ENCODE measurements at places on chromosomes 2 and 18.

GRCh38 chr18:71743634-71744033, 800.5 kb downstream of the CBLN2 start:
- DNase-seq: no peak

GRCh38 chr2:240227538-240228428, 87.3 kb upstream of the OTOS start:
- no peak for DNase-seq

- DNase-seq: no peak
Measured at GRCh38 chr2:127606625-127607398, 39.1 kb upstream of the GPR17 start.

DNA sequence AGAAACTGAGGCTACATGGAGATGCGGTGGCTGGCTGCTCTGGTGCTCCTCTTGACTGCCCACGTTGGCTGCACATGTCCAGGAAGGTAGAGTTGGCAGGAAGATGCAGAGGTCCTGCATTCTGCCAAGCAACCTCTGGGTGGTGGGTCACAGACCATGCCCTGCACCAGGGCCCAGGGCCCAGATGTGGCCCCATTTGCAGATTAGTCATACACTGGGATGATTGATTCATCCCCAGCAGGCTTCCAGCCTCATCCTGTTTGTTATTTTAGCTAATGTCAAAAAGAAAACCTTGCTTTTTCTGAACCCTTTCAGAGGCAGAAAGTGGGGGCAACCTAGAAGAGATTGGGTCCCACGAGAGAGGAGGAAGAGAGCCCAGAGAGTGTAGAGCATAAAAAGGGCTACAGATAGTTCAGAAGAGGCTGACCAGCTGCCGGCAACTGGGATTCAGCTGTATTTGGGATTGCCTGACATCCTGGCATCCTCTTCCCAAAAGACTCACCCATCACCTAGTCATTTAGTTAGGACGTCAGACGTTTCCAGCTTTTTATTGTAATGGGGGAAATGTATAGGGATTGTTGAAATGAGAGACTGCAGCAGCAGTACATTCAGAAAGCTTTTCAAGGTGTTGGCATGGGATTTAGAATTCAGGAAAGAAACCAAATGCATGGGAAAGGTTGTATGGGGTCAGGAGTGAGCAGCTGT, 101.9 kb downstream of the CTIF start:
- DNase-seq: no peak

GRCh38 chr2:1226766-1227165, 186.5 kb upstream of the TPO start:
- DNase-seq: no peak

DNA sequence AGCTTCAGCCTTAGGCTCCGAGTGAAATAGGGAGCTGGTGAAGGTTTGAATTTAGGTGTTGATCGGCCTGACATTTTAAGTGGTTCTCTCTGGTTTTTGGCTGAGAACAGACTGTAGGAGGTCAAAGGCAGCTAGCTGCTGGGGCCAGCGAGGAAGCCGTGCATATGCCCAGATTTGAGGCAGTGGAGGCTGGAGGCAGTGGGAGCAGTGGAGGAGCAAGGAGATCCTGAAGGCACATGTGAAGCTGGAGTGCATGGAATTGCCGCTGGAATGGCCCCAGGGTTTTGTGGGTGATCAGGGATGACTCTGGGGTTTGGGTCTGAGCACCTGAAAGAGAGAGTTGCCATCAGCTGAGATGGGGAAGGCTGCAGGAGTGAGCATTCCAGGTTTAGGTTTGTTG, 25.1 kb downstream of the STEAP3 start:
- DNase-seq: no peak

GRCh38 chr2:189336276-189336975, 104.8 kb upstream of the WDR75 start:
- DNase-seq: no peak

- no peak for DNase-seq
Measured at GRCh38 chr2:237456200-237456843, 30.7 kb upstream of the MLPH start.

GRCh38 chr2:47519604-47520301, 116.8 kb downstream of the MSH2 start:
- no peak for DNase-seq

DNA sequence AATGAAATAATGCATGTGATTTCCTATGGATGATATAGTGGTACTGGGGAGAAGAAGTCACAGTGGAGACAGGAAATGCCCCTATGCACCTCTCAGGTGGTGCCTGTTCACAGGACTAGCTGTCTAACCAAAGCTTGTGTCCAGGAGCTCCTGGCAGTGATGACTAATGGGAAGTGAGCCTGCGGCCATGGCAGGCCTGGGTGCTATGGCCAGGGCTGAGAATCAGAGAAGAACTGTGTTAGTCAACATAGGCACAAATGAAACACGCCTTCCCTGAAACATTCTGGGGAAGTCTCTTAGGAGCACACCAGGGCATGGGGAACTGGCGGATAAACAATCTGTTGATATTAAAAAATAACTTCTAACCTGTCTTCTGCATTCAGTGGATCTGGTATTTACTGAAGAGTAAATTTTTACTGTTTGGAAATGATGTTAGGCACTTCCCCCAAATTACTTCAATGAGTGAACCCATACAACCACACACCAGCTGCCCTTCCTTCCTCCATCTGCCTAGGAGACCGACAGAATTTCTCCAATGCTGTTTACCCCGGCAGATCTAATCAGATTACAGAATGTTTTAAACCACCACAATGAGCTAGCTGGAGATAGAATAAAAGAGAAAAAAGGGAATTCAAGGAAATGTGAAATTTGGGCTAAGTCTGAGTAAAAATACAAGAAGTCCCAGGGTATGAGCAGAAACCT, 67.4 kb downstream of the MEP1B start:
- no peak for DNase-seq

DNA sequence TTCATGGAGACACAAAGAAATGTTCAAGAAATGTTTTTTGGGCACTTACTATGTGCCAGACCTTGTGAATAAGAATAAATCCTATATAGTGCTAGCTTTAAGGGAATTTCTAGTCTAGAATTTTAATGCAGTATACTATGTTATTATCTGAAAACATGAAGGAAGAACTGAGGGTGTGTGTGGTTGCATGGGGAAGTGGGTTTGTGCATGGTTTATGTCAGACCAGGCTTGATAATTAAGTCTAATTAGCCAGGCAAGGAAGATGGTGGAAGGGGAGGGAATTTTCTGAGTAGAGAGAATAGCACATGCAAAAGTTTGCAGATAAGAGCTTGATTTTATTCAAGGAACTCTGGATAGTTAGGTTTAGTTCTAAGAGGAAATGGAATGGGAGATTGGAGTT, 6.5 kb downstream of the RBBP8 start:
- DNase-seq: no peak

GRCh38 chr2:159797225-159797542, 824 bp downstream of the CD302 start:
- DNase-seq: no peak

DNA sequence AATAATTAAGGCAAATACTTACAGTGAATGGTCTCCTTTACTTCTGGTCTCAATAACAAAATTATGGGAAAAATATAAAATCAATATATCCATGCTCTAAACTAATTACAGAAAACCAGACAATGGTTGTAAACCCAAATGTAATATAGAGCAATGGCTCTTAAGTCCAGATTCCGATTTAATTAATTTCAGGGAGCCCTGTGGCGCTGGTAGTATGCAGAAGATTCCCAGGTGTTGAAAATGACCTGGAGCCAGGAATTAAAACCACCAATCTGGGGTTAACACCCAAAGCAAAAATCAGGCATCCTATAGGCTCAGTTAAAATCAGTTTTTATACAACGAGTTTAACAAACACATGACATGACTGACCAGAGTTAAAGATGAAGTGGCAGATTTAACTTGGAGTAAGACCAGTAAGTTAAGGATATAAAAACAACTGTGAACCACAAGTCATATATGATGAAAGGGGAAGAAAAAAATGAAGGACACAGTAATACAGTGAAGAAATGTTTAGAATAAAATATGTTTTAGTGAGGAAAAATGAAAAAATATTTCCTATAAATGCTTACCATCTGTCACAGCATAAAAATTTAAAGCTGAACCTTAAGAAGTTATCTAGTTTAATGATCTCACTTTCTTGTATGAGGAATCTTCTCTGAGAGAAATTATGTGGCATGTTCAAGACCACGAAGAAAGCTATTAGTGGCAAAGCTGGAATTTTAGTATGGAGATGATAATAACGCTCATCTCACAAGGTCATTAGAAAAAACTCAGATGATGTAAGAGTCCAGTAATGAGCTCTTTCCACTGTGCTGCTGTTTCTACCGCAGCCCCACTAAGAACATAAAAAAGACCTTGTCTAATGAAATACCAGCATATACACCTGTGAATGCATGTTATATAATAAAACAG, 45.8 kb upstream of the FLACC1 start:
- DNase-seq: no peak

DNA sequence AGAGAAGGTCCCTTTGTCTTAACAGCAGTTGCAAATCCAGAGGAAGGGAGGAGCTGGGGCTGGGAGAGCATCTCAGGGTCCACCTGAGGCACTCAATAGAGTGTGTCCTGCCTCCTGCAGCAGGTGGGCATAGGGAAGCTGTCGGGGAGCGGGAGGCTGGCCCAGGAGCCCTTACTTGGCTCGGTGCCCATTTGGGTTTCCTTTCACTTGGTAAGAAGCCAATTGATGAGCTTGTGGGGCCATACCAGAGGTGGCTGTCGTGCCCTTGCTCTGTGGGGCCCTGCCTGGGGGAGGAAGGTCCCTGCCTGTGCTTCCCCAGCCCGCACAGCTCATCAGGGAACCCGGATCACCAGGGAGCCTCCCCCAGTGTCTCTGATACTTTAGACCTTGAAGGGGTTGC, 229.7 kb downstream of the DYSF start:
- no peak for DNase-seq

DNA sequence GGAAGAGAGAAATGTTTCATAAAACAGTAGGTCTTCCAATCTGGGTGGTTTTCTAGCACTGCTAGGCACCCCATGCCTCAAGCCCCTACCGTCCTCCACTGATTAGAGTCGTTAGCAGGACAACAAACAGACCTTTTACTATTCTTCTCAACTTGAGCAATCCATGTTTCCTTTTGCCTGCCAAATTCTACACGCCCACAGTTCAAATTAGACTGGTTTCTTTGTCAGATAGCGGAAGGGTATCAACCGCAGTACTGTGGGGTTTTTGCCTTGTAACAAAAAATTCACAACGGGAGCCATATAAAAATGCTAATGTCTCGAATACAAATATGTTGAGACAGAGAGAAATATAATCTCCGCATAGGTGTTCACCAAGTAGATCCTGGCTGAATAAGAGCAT, 59.9 kb downstream of the VIT start:
- DNase-seq: no peak
